Activated CD4-positive, alpha-beta T cell treated with anti-CD3 and anti-CD28 coated beads, Interleukin-2, amount 50 U/mL, for 16 hours (primary cell): ENCODE measurements at places on chromosomes 4 and X.
A peak's percentile ranks its signal among the peaks of the same experiment; 100 is the strongest.

- peak; percentile 63 for DNase-seq
Measured at GRCh38 chr4:184421533-184422155, 52.7 kb downstream of the IRF2 start.

DNA sequence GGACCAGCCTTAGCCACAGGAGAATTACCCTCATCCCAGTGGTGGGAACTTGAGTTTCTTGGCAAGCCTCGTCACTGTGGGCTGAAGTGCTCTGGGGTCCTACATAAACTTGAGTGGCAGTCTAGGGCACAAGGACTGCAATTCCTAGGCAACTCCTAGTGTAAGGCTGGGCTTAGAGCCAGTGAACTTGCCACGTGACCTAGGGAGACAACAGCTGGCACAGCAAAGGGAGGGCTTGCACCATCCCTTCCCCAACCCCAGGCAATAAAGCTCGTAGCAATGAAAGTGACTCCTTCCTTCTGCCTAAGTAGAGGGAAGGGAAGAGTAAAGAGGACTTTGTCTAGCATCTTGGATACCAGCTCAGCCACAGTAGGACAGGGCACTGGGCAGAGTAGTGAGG lies 81.8 kb downstream of the TEX11 start:
- no peak for DNase-seq

GRCh38 chr4:174910271-174910670 lies 7.9 kb upstream of the ADAM29 start:
- no peak for DNase-seq

DNA sequence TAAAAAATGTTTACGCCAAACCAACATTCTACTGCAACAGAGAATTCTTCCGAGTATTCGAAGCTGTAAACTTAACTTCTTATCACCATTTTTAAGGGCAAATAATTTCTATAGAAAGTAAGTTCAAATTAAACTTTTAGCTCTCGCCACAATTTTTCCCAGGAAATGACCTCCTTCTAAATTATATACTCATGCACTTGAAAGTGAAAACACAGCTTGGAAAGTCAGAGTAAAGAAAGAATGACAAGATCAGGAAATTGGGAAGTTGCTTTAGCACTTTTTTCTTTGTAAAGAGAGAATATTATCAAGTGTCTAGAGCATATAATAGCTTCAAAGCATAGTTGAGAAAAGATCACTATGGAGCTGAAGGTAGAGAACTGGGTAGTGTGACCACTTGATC lies 1.2 kb downstream of the CYBB start:
- no peak for DNase-seq

DNA sequence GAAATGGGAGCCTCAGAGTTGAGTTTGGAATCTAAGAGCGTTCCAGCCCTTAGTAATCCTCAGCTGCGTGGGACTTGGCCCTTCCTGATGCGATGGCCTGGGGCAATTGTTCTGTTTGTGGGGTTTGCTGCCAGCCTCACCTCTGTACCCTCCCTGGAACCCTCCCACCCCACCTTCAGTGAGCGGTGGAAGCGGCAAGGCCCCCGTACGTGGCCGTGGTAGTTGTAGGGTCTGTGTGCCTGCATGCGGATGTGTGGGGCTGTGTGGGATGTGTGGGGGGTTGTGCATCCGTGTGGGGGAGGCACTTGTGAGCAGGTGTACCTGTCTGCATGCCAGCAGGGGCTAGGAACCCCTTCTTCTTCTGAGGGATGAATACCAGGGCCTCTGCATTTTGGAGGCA lies 65.4 kb upstream of the ADRA2C start:
- no peak for DNase-seq

DNA sequence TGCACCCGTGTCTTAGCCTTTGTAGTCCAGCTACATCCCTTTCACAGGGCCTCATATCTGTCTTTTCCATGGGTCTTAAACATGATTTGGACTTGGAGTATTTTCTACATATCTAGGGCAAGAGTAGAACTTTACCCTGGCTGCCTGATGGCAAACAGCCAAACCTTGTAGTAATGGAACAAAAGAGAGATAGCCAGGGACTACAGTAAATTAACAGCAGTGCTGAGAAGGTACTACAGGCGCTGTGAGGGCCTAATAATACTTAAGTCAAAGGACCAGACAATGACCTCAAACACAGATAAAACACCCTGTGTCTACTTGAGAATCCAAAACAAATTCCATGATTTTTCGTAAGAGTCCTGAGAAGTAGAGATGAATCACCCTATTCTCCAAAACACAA lies 111.0 kb upstream of the WDR17 start:
- DNase-seq, result no peak

DNA sequence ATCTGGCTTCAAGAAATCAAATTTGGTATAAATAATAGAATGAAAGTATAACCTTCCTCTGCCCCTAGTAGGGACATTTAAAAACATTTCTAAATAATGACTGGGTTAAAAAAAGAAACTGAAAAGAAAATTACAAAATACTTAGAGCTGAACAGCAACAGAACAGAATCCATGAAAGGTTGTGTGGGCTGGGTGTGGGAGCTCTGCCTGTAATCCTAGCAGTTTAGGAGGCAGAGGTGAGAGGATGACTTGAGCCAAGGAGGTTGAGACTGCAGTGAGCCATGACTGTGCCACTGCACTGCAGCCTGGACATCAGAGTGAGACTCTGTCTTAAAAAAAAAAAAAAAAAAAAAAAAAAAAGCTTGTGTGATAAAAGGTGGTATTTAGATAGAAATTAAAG lies 12.3 kb upstream of the ZFX start:
- DNase-seq, result no peak
